ENCODE measurements at places on chromosomes 11 and 22. TPM values are rescaled to one million over a fixed set of nuclear protein-coding genes. Genes with fewer than 3 reads are reported as not detected.

Gene SCGB1A1
- not detected for total RNA-seq

Gene RCOR2
- total RNA-seq: 16.0 TPM

Gene HEPHL1
- total RNA-seq: not detected

Gene NXPE1
- not detected for total RNA-seq

Gene NTM
- total RNA-seq: 266 TPM

Gene STT3A
- total RNA-seq: 59.2 TPM

Gene YWHAH
- total RNA-seq: 209 TPM

Gene PTGDR2
- total RNA-seq: 1.3 TPM

Gene PTPRCAP
- 0.63 TPM for total RNA-seq

Gene CDC42BPG
- total RNA-seq: 0.31 TPM

Gene GGTLC3
- not detected for total RNA-seq

Gene ELF5
- total RNA-seq: not detected

Gene RIC3
- 61.0 TPM for total RNA-seq

Gene SMIM38
- total RNA-seq: 4.1 TPM

Gene SREBF2
- 132 TPM for total RNA-seq

Gene TSGA10IP
- not detected for total RNA-seq

Gene APOBEC3B
- total RNA-seq: not detected

Gene OR51E2
- not detected for total RNA-seq

Gene KRTAP5-10
- not detected for total RNA-seq

Gene PHOX2A
- total RNA-seq: not detected

Data from parietal lobe (tissue), 2 donors.